ENCODE measurements at places on chromosomes 3 and 15. TPM values are rescaled to one million over a fixed set of nuclear protein-coding genes. Genes with fewer than 3 reads are reported as not detected.

SLC28A1 gene
- not detected for total RNA-seq

DIPK2A gene
- 10.4 TPM for total RNA-seq

SUSD5 gene
- 1.4 TPM for total RNA-seq

PLAAT1 gene
- total RNA-seq = 6.8 TPM

MFSD1 gene
- 31.5 TPM for total RNA-seq

KBTBD13 gene
- 0.46 TPM for total RNA-seq

ECE2 gene
- total RNA-seq = not detected

SKOR1 gene
- 0.13 TPM for total RNA-seq

DOCK3 gene
- 0.78 TPM for total RNA-seq

C3orf20 gene
- 0.46 TPM for total RNA-seq

SPATA12 gene
- total RNA-seq = not detected

TJP1 gene
- 33.2 TPM for total RNA-seq

LTF gene
- total RNA-seq = 0.62 TPM

PCCB gene
- total RNA-seq = 35.0 TPM

KNG1 gene
- 1.2 TPM for total RNA-seq

GOLGB1 gene
- 24.1 TPM for total RNA-seq

MOBP gene
- not detected for total RNA-seq

RETNLB gene
- total RNA-seq = not detected

C3orf52 gene
- total RNA-seq = 1.1 TPM

CFAP100 gene
- total RNA-seq = not detected

GP5 gene
- total RNA-seq = not detected
